A673 (cell line): ENCODE measurements at places on chromosomes 2 and 18. TPM values are rescaled to one million over a fixed set of nuclear protein-coding genes. Genes with fewer than 3 reads are reported as not detected.

The MERTK gene
- total RNA-seq: 18.4 and 20.1 TPM in 2 replicates

The TEX44 gene
- total RNA-seq: not detected in 2 replicates

DNA sequence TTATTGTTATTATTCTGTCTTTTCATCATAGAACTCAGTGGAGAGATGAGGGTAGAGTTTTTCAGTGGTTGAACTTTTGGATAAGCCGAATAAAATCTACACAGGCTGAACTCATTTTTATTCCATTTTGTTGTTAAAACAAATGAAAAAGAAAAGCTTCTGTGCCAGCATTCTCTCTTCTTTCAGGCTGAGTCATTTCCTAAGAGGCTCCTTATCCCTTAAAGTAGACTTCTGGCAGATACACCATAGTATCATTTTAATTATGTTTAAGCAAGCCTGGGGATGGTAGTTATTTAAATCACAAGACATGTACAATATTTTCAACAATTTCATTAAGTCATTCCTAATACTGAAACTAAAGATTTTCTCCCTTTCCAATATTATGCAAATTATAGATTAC is 1364.0 kb upstream of the NRXN1 start:
- DNase-seq: peak; percentile 23

- no peak for DNase-seq
Measured at GRCh38 chr2:126921066-126921465, 22.4 kb downstream of the TEX51 start.

GRCh38 chr2:118049140-118049815 is 35.4 kb upstream of the CCDC93 start:
- no peak for DNase-seq

The SGO2 gene
- total RNA-seq: 35.2 and 37.3 TPM in 2 replicates

The SCN3A gene
- 0.04 and 0.07 TPM in 2 replicates for total RNA-seq

DNA sequence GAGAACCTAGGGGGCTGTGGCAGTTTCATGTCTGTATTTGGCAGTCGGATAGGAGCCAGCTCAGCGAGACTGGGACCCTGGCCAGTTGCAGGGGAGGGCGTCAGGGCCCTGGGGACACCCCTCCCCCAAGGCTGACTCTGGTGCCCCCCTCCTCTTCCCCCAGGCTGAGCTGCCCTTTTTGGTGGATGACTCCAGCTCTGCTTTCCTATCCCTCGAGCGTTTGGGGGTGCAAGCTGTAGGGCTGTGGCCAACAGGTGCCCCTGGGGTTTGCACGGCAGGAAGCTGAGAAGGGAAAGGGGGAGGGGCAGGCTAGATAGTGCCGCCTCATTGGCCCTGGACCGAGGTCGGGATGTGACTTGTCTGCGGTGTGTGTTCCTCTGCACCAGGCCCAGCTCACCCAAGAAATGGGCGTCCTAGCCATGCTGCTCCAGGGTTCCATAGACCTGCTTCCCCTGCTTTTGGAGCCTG is 26.4 kb downstream of the SPEG start:
- DNase-seq: no peak

DNA sequence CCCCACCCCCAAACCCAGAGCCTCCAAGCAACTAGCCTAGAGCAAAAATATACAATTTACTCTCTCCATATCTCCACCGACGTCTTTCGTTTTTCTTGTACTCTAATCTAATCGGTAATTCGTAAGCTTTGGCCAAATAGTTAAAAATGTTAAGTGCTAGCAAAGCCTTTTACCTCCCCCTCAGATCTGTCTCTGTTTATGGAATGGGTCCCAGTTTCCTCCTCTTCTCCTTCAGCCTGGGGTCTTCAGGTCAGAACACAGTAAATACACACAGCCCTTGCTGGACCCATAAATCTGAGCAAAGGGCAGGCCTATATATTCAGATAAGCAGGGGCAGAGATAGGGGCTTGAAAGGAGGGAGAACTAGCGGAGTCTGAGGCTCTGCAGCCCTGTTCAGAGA is 267.4 kb downstream of the MEIS1 start:
- no peak for DNase-seq

DNA sequence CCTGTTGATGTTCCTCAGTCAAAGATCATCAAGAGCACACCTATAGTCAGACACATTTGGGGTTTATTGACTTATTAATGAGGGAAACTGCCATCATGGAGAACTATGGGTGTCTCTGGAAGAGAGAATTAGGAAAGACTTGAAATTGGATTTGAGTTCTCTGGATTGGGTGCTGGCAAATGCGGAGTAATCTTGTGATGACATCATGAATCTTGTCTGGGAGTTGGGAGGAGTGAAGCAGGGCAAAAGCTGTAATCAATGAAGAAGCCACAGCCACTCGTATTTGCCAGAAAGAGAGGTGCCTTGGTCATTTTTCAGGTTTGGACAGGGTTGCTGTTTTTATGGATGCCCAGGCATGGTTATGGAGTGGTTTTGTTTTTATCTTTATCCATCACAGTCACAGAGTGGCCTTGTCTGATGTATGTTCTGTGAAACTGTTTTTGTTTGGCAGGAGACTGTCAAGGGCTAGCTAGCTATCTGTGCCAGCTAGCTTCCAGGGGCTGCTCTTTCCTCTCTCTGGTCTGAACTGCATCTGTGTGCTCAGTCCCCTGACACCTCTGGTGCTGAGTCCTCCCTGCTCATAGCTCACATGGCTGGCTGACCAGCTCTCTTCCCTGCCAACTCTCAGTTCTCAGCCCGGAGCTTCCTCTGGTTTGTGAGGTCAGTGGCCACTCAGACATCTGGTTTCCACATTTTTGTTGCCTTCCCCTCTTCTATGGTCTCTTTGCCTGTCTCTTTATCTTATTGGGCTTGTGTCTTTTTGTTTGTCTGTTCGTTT is 193.4 kb upstream of the RMP24 start:
- no peak for DNase-seq

- peak; percentile 95 for DNase-seq
Measured at GRCh38 chr2:17830053-17831034, 14.1 kb downstream of the MSGN1 start.

- no peak for DNase-seq
Measured at GRCh38 chr2:8230466-8230865, 451.4 kb upstream of the ID2 start.

- no peak for DNase-seq
Measured at GRCh38 chr2:215868846-215869543, 144.4 kb downstream of the MREG start.

DNA sequence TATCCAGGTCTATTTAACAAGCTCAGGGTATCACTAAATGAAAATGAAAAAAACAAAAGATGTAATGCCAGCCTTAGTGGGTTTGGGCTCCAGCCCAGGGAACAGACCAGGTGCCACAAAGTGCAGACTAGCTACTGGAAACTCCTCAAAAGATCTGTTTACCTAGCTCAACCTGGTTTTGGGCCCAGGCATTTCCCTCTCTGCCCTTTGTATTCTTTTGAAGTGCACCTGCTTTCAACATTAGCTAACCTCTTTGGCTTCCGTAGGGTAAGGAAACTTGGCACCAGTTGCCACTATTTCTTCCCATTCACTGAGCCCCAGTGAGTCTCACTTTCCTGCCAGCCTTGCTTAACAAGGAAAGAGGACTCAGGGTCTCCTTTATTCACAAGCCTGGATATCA is 123.6 kb upstream of the CDCA7 start:
- no peak for DNase-seq

GRCh38 chr2:74379851-74380789 is at the start of gene DCTN1:
DCTN1 (minus strand) TSS chr2:74380311; CDS start chr2:74380037, 274 bp downstream.
- peak; percentile 53 for DNase-seq

The ITPRIPL1 gene
- 23.5 and 23.9 TPM in 2 replicates for total RNA-seq

GRCh38 chr18:13288509-13289133 is 70.1 kb downstream of the LDLRAD4 start:
- no peak for DNase-seq

DNA sequence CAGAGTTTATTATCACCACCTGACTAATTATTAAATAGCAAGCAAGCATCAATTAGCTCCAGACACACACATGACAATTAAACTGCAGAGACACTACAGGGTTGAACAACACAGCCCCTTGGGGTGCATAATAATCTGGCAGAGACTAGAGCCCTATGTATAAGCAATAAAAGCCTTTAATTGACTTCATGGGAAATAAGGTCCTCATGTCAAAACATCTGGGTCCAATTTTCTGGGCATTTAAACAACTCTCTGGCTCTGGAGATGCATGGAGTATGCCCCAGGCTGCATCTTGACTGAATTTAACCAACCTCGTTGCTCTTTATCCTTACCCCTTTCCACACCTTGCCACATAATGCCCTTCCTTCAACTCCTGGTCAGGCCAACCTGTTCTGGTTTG is 270.7 kb upstream of the THUMPD2 start:
- DNase-seq: peak; percentile 7

DNA sequence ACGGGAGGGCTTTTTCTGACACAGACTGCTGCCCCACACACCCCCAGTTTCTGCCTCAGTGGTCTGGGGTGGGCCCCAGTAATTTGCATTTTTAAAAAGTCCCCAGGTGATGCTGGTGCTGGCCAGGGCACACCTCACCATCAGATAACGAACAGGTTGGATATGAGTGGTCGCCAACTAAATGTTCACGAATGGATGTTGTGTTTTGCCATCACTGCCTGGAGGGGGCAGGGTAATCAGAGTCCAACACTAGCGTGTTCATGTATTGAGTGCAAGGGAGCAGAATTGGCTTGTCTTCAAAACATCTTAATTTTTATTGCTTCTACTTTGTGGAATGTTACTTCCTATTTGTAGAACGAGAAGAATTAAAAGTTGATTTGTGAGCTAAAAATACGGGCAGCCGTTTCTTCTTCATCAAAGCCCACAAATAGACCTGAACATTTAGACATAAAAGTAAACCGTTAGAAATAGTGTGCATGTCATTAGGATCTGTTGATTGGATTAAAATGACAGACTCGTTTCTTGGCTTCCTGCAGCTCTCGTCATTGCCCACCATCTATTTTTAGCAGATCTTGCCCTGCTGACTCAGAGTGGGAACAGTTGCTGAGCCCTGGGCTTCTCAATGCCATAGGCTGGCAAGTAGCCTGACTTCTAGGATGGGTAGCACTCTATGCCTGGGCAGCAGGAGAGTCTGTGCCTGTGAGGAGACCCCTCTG is 45.2 kb downstream of the NCK2 start:
- DNase-seq: peak; percentile 81

The KCNG2 gene
- total RNA-seq: not detected in 2 replicates

- no peak for DNase-seq
Measured at GRCh38 chr18:36887114-36887513, 58.2 kb downstream of the KIAA1328 start.

DNA sequence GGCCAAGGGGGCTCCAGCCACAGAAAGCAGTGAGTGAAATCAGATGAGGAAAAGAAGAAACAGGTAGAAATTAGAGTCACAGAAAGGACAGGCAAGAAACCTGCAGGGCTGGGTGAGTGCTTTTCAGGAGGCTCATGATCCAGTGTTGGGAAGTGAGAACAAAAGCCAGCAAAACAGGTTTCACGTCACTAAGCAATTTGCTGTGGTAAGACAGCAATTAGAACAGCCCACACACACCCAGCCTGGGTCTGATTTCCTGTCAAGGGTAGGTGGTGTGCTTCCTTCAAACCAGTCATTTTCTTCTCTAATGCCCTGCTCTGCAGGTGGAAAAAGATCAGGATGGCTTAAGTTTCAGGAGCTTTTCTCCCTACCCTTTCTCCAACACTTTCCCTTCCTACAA is 52.9 kb upstream of the XDH start:
- peak; percentile 6 for DNase-seq

GRCh38 chr18:11387880-11388279 is 221.5 kb upstream of the SLC35G4 start:
- DNase-seq: peak; percentile 81

DNA sequence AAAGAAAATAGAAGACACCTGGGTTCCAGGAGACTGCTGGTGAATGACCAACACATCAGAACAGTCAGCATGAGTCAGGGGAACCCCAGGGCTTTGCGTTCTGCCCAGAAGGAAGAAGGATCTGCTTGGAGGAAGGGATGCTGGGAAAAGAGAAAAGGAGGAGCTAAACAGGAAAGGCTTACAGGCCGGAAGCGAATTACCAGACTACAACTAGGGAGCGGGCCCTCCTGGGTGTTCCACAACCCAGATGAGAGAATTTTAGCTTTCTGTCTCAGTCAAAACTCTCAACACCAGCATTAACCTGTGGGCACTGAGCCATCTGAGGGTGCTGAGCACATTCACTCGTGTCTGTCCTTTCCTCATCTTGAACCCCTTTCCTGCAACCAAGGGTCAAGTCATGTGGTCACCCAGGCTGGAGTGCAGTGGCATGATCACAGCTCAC is 19.2 kb downstream of the CDC42EP3 start:
- DNase-seq: peak; percentile 26

The CDK15 gene
- total RNA-seq: 0.11 and 0.31 TPM in 2 replicates

- no peak for DNase-seq
Measured at GRCh38 chr2:15795426-15795825, 144.9 kb upstream of the MYCN start.

The POU3F3 gene
- 0.13 TPM in 1 of 2 replicates, not detected in the other for total RNA-seq

- DNase-seq: no peak
Measured at GRCh38 chr2:174445248-174445647, 41.6 kb downstream of the GPR155 start.

GRCh38 chr2:208609166-208609804 is 202.7 kb downstream of the PTH2R start:
- no peak for DNase-seq

DNA sequence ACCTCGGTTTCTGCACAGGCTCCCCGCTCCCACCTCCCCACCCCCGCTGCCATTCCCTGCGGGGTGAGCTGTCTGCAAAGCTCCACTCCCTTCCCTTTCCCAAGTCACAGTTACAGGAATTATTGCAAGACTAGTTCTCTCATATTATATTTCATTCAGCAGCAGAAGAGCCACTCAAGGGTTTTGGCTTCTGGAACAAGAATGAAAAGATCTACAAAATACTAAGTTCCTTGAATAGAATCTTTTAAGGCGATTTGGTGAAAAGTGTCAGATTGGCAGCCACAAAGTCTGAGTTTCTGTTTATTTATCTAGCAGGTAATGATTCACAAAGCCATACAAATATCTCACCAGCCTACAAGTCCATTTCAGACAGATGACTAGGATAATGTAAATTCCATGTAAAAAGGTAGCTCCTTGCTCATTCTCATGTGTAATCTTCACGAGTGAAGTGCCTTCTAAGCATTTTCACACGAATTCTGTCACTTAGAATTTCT is 221.9 kb upstream of the RBBP8 start:
- no peak for DNase-seq

DNA sequence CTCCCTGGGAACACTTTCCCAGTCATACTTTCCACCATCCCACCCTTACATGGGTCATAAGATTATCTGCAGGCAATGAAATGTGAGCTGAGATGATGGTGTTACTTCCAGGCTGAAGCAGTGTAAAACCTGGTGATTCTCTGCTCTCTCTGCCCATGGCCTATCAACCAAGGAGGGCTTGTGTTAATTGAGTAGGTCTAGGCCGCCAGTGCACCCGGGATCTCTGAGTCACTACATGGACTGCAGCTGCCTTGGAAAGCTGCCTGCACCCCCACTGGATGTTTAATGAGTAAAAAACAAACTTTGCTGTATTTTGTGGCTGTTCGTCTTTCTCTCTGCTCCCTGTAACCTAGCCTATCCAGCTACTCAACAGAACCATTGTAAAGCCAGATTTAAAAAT is 451.7 kb upstream of the SMIM21 start:
- DNase-seq: no peak
